ENCODE measurements at places on chromosomes 13 and 19.

GRCh38 chr19:38685666-38686529 lies 38.4 kb downstream of the ACTN4 start:
- DNase-seq, result no peak

DNA sequence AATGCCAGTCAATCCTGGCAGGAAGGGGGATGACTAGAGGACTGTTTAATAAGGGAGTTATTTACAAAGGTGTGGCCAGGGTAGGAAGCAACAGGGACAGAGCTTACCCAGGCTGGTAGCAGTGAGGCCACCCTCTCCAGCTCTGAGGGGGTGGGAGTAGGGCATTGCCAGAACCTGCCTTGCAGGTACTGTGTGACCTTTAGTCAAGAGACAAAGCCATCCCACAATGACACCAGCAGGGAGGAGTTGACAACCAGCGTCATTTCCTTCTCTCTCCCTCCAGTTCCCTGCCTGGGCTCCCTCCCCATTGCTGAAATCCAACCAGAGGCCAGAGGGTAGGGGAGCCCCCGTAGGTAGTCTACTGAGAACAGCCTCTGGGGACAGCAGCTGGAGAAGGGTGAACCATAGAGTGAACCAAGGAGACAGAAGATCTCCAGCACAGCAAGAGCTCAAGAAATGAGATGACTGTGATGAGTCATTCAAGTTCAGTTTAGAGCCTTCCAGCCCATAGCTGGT lies 33.3 kb upstream of the SPATA13 start:
- DNase-seq, result no peak

DNA sequence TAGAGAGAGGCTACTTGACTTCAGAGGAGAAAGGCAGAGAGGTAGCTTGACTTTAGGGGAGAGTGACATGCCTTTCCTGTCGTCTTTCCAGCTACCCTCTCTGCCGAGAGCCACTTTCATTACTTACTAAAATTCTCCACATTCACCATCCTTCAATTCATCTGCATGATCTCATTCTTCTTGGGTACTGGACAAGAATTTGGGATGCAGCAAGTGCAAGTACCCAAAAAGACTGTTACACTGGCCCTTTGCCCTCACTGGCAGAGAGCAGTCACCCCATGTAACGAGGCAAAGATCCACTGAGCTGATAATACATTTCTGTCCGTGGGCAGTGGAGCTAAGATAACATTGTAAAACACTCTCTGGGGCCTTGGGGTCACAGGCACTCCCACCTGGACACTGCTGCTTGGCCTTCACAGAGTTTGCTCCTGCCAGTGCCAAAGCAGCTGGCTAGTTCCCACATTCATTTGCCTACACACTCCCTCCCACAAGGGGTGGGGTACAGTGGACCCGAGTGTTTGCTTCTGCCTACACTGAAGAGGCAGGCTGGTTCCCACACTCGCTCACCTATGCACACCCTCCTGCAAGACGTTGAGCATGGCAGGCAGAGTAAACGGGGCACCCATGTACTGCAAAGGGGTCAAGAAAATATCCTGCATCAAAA lies 1276.9 kb upstream of the PCDH9 start:
- DNase-seq, result no peak

- DNase-seq, result no peak
Observed at GRCh38 chr13:93811071-93811737, 584.6 kb downstream of the GPC6 start.

DNA sequence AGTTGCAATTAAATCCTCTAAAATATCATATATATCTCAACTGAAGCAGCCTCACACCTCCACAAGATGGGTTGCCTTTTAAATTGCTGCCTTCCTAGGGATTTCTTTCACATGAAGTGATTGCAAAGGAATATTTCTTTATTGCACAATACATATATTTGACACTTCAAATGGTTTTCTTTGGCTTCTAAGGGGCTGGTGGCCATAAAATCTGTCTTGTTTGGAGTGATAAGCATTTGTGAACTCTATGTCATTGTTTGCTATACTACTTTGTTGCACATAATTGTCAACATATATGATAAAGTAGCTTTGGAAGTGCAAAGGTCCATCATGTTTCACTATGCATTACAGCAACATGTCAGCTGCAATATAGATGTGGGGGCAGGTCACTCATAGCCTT lies 2380.9 kb downstream of the PCDH9 start:
- no peak for DNase-seq

- DNase-seq, result no peak
Observed at GRCh38 chr19:42368360-42368759, 21.7 kb downstream of the CNFN start.

DNA sequence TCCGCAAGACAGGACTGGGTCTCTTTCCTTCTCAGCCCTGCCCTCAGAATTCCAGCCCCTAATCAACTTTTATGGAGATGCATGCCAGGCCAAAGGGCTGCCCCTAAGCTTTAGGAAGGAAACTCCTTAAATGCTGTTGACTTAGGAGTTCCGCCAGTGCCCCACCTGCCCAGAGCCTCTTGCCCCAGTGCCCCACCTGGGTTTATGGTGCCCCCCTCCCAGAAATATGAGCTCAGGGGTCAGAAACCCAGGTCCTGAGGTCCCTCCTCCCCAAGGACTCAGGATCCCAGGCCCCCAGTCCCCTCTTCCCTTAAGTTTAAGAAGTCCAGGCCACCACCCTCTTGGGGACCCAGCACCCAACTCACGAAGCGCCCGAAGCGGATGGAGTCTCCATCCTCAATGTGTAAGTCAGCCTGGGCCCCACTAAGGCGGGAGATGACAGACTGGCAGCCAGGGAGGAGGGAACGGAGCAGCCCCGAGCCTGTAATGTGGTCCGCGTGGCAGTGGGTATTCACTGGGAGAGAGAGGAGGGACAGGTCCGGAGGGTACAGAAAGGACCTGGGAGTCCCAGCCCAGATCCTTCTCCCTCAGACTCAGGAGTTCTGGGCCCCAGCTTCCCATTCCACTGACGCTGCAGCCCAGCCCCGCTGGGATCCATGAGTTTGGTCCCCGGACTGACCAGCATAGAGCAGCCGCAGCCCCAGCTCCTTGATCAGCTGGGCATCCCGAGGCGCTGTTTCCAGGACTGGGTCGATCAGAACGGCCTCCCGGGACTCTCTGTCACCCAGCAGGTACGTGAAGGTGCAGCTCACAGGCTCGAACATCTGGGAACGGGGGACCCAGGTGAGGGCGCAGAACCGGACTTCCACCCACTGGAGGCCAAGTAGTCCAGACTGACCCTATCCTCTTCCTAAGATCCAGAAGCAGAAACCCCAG lies 897 bp downstream of the ETHE1 start:
- DNase-seq, result no peak

- no peak for DNase-seq
Observed at GRCh38 chr13:66745307-66745706, 484.8 kb downstream of the PCDH9 start.

- peak; percentile 93 for DNase-seq
Observed at GRCh38 chr19:13022859-13023636, 27.8 kb downstream of the NFIX start.

DNA sequence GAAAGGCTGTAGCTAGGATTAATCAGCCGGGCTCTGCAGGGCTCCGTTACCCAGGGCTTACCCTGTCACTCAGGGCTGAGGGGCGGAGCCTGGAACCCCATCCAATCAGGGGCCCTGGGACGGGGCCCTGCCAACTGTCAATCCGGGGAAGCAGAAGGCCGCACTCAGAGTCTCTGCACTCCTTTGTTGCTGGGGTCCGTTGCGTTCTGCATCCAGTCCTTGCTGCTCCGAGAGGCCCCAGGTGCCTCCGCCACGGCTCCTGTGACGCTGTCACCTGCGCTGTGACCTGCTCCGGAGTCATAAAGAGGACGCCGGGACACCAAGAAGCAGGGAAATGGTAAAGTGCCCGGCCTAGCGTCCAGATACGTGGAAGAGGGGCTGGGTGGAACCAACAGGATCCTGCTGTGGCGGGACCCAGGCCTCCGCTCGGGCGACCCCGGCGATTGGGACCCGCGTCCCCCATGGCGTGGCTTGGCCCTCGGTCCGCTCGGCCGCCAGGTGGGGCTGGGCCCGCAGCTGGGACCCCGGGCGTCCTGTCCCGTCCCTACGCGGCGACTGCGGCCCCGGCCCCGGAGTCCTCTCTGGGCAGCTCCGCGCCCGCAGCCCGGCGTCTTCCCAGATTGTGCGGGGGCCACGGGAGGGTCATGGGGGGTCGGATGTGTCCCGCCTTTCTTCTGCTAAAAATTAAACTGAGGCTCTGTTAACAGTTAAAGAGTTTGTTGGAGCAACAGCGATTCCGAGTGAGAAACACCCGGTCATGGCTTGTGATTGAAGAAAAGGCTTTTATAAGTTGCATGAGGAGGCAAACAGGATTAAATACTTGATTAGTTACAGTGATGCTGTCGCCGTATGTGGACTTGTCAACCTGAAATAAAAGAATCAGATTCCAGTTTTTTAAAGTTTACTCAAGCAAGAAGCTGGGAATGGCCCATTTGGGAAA lies at the start of gene ZNF491:
ZNF491 (plus strand) TSS at position 133 of the 940 bp plus-strand sequence. CDS start 7,431 bp downstream, outside the sequence.
- no peak for DNase-seq

GRCh38 chr19:54391589-54392061 lies 23.6 kb upstream of the TTYH1 start:
- no peak for DNase-seq

- DNase-seq, result peak; percentile 78
Observed at GRCh38 chr13:79749984-79750551, 269.1 kb downstream of the NDFIP2 start.

- DNase-seq, result peak; percentile 67
Observed at GRCh38 chr19:8638078-8638619, 7.7 kb downstream of the NFILZ start.

Measured in A172 (cell line).